ENCODE measurements at places on chromosomes 6 and 20.

GRCh38 chr6:76702187-76702586 lies 629.7 kb upstream of the IMPG1 start:
- no peak for DNase-seq

GRCh38 chr6:77462359-77463307 lies 658 bp downstream of the HTR1B start:
- DNase-seq: no peak

GRCh38 chr6:139939189-139939979 lies 564.9 kb upstream of the CITED2 start:
- no peak for DNase-seq

GRCh38 chr6:101784094-101784493 lies 390.6 kb downstream of the GRIK2 start:
- DNase-seq: no peak

DNA sequence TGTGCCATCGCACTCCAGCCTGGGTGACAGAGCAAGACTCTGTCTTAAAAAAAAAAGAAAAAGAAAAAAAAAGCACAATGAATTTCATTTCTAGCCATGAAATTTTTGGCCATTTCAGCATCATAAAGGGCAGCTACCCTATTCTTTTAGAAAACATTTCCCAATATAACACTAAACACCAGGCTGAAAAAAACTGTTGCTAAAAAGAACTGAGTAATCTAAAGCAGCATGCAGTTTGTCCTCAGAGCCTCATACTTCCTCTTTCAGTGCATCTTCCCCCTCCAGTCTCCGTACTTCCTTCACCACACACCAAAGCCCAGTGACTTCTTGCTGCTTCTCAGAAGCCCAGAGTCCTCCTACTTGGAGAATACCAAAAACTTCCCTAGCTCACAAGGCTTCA lies 5.6 kb upstream of the IFNGR1 start:
- no peak for DNase-seq

DNA sequence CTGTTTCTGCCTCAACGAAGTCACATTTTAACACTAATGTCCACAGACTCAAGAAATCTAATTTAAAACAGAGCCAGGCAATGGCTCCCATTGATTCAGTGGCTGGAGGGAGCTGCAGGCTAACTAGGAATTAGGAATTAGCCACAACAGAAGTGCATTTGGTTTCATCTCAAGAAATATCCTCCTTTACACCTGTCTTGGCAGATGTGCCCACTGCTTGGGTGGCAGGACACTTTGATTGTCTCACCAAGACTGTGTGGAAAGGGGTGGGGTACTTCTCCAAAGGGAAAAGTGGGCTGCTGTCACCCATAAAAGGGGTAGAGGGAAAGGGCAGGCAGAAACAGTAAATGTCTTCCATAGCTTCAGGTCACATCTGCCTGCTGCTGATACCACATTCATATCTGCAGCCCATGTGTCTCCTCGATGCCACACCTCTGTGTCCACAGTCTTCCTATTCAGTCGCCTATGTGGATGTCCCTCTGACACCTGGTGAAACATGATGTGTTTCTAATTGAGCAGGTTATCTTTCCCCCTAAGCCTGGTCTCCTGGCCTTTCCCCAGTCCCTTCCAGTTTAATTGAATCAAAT lies 10.9 kb upstream of the OSER1 start:
- DNase-seq: no peak
